ENCODE measurements at places on chromosomes 13 and 19.

DNA sequence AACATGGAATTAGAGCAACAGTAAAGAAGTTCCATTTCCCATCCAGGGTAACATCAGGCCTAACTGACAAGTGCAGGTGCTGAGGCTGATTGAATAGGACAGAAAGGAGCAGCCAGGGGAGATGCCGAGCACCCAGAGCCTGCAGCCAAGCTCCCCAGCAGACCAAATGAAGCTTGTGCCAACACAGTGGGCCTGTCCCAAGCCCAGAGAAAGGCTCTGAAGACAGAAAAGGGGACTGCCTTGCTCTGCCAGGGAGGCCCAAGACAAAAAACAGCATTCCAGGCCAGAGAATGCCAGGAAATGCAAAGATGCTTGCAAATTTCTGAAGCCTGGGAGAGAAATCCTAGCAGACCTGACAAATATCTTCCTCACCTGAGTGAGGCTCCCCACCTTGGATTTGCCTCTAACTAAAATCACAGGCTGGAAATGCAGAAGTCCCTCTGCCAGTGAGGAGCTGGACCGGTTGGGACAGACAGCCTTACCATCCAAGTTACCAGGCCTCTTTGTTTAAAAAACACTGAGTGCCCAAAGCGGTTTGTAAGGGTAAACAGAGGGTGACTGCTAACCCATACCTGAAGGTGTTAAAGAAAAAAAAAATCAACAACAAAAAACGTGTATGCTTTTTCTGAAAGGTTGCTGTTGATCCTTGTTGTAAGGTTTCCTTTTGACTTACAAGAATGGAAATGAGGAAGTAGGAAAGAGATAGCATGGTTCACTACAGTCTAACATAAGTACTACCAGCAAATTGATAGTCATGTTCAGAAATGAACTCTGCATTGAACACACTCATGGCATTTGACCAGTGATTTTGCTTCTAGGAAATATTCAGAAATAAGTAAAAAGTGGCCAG lies 11.8 kb upstream of the HMGB1 start:
- no peak for DNase-seq

- no peak for DNase-seq
These were observed 3.7 kb upstream of the MTRF1 start for GRCh38 chr13:41267106-41267505.

DNA sequence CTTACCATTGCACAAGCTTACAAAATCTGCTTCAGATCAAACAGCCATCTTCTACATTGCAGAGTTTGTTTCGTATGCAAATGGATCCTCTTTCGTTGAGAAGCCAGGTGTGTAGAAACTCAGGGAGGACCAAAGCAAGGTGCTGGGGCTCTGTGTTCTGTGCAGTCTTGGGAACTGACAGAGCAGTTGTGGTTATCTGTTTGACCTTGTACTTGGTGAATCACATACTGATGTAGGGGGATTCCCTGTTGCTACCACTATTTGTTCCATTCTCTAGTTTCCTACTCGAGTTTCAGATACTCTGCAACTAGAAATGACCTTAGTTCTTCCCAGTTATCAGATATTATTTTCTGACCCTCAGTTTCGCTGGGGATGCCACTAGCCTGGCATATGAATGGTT lies 95.2 kb upstream of the CLDN10 start:
- no peak for DNase-seq

DNA sequence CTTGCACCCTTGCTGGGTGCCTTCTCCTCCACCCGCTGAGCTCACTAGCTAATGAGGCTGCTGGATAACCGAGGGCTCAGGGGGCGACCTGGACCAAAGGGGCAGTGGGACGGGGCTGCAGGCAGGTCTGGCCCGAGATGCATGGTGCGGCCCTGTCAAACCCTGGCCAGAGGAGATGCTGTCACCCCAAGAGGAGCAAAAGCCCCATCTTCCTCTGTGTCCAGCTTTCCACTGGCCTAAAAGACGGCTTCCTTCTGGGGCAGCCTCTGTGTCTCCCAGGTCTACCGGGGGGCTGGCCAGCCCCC lies 261.8 kb downstream of the TBC1D4 start:
- no peak for DNase-seq

DNA sequence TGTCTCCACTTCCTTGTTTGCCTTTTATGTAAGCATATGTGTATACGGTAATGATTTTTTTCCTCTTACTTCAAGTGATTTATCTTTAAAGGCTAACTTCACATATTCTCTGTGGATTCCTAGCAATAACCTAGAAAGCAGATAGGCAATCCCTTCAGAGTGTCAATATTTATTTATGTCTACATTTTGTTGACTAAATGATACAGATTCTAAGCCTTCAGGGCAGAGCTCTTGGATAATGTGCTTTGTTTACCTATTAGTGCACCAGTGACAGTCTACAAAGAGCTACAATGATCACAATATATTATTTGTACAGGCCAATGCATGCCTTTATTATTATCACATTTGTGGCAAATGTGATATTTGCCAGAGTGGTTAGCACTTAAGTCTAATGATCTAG lies 406.2 kb downstream of the EFNB2 start:
- no peak for DNase-seq

DNA sequence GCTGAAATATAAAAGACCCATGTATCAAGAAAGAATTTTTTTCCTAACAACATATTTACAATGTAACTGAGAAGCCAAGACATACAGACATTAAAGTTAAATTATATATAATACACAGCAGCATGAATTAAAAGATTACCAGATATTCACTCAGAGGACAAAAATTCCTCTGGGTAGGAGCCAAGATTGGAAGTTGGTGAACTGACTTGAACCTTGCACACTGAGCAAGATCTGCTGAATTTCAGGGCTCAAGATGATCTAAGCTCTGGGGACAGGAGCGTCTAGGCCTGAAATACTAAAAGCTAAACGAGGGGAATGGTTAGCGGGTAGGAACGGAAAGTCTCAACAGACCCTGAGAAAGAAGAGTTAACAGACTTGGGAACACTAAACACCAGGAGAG lies 8.5 kb downstream of the FOXO1 start:
- DNase-seq = no peak

DNA sequence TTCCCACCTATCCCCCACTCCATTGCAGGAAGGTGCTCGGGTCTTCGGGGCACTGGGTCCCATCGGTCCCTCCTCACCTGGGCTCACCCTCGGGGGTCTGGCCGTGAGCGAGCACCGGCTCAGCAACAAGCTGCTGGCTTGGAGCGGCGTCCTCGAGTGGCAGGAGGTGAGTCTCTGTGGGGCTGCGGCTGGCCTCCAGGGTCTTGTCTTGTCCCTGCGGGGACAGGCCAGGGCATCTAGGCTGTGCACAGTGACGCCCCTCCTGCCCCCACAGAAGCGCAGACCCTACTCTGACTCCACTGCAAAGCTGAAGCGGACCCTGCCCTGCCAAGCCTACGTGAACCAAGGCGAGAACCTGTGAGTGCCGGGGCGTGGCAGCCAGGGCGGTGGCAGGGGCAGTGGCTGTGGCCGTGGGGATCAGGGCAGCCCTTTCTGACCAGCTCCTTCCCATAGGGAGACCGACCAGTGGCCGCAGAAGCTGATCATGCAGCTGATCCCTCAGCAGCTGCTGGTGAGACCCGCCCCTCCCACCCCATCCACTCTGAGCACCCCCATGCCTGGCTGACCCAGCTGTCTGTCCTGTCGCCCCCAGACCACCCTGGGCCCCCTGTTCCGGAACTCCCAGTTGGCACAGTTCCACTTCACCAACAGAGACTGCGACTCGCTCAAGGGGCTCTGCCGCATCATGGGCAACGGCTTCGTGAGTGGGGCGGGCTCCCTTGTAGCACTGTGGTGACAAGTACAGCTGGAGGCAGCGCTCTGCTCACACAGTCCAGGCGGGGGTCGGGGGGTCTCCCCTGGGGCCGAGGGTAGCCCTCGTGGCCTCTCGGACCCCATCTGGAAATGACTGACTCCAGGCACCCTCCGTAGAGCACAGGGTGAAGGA lies 3.7 kb downstream of the PTOV1 start:
- no peak for DNase-seq

DNA sequence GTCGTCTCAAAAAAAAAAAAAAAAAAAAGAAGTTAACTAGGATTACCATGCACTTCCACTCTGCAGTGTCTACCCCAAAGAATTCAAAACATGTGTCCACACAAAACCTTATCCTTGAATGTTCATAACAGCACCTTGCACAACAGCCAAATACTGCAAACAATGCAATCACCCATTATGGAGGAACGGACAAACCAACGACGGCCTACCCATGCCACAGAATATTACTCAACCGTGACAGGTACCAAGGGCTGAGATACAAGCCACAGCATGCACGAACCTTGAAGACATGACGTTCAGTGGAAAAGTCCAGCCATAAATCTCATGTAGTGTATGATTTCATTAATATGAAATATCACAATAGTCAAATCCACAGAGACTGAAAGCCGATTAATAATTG lies 3.0 kb upstream of the SHISA7 start:
- no peak for DNase-seq

- no peak for DNase-seq
These were observed 289.9 kb downstream of the RFC3 start for GRCh38 chr13:34107806-34108205.

DNA sequence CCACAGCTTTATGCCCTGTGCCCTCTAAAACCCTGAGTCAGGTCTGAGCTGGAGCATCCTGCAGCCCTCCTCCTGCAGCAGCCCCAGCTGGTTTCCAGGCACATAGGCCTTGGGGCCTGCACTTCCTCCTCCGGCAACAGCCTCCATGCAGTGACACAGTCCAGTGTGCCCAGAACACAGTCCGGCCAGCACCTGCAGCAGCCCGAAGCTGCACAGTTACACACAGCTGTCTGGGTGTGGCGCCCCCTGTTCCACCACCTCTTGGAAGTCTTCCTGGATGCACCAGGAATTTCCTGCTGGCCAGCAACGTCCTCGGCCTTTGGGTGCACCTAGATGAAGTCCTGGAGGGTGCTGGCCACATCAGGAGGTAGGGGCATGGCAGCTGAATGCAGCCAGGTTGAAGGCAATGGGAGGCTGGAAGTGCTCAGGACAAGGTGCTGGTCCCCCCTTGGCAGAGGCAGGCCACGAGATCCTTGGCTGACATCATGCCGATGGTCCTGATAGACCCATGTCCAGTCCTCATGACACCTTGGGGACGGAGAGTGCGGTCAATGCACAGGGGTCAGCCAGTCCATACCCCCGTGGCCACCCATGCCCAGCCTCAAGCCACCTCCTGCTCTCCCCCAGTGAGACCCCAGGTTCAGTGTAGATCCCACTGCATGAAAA lies 27.1 kb upstream of the PARP4 start:
- DNase-seq = no peak

- no peak for DNase-seq
These were observed 934.9 kb downstream of the SLITRK6 start for GRCh38 chr13:84864341-84864740.

- DNase-seq = no peak
These were observed 11.8 kb upstream of the FBN3 start for GRCh38 chr19:8161135-8161646.

DNA sequence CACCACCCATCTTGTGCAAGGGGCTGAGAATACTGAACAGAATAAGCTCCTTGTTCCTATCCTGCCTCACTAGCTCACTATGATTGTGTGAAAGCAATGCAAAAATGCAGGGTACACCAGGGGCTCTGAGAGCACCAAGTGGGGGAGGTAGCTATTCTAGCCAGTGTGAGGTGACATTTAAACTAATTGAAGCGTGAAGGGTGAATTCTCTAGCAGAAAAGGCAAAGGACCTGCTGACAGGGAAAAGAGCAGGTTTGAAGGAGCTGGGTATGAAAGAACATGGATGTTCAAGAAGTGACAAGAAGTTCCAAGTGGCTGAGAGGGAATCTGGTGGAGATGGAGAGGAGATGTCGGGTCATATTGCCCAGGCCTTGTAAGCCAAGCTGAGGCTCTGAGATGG lies 64.2 kb downstream of the SIAH3 start:
- no peak for DNase-seq

- no peak for DNase-seq
These were observed 380.0 kb downstream of the KLF12 start for GRCh38 chr13:73754241-73754640.

DNA sequence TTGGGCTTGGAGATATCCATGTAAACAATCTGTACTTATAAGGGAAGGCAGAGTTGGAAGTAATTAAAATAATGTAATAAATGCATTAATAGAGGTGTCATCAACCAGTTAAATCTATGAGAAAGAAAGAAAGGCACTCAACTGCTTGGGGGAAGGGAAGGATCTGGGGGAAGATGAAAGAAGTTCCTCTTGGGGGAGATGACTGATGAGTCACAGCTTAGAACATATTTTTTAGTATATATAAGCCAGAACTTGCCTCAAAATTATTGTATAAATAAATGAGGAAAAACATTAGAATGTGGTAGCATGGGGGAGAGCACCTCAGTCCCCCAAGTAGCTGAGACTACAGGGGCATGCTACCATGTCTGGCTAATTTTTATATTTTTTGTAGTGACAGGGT lies 205.8 kb downstream of the GGACT start:
- DNase-seq = no peak

DNA sequence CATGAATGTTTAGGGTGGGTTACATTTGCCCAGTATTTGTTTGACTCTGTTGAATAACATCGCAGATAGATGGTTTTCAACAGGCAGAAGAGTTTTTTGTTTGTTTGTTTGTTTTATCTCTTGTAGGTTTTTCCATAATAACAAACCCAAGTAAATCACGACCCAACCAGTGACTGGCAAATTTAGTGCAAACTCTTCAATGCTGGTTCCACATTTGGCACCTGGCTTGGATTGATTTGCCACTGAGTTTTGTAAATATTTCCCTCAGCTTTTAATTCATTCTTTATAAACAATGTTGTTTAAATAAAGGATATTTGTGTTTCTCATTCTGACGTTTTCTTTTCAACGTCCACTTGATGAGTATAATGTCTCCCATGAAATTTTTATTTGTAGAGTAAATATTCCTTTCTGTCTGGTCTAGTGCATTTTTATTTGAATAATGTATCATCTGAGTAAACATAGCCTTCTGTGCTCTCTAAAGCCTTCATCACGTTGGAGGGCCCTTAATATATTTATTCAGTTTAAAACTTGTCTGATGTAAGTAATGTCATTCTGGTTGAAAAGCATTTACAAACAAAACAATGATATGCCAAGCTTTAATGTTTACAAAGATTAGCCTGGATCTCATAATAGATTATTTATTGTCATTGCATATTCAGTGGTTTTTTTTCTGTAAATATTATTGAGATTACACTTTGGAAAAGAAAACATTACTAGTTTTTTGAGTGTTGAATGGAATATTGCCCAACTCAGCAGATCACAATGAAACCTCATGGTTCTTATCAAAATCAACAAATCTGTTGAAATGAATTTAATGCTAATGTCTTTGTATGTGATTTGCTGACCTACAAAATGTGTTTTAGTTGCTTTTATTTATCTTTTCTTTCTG lies 90.4 kb upstream of the PEG3 start:
- no peak for DNase-seq

DNA sequence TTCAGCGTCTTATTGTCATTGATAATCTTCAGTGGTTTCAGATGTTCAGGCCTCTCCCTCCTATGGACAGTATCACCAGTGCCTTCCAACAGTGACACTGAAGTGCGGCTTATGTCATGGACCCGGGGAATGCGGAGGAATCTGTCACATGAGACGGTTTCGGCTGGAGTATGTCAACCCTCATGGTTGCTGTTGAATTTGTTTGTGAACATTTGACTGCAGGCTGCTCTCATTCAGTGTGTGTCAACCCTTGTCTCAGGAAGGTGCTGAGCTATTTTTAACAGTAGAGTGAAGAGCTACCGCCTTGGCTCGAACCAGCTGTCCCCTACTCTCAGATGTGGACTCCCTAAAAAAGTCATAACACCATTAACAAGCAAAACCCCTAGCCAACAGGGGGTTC lies 138.8 kb upstream of the RNF113B start:
- no peak for DNase-seq

- no peak for DNase-seq
These were observed 8.2 kb downstream of the HOOK2 start for GRCh38 chr19:12767150-12767549.

GRCh38 chr19:41930322-41930722 lies 2.1 kb upstream of the ERFL start:
- no peak for DNase-seq

- DNase-seq = no peak
These were observed 25.1 kb downstream of the ELF1 start for GRCh38 chr13:40993987-40994386.

All from activated gamma-delta T cell treated with Interleukin-2 at 50 U/mL for 16 hours (primary cell).